ENCODE measurements at places on chromosomes 6 and 20.
A peak's percentile ranks its signal among the peaks of the same experiment; 100 is the strongest.

GRCh38 chr6:143293523-143293922, 157.0 kb downstream of the ADAT2 start:
- DNase-seq = no peak

DNA sequence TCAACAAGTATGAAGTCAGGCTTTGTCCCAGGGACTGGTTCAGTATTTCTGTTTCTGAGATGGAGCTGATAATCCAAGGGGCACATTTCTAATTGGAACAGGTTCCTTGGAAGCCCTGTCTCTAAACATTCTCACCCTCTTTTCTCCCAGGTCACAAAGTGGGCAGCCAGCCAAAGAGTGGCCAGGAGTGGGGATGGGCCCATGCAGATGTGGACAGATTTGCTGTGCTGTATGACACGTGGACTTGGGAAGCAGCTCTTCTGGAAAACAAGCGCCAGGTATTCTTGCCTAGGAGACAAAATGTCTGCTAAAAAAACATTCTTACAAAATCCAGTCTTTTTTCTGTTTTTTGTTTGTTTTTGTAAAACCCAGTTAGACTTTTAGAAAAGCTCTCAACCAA, 140.2 kb downstream of the CD164 start:
- DNase-seq = no peak

GRCh38 chr6:168264593-168265335, 54.8 kb downstream of the DACT2 start:
- DNase-seq = no peak

DNA sequence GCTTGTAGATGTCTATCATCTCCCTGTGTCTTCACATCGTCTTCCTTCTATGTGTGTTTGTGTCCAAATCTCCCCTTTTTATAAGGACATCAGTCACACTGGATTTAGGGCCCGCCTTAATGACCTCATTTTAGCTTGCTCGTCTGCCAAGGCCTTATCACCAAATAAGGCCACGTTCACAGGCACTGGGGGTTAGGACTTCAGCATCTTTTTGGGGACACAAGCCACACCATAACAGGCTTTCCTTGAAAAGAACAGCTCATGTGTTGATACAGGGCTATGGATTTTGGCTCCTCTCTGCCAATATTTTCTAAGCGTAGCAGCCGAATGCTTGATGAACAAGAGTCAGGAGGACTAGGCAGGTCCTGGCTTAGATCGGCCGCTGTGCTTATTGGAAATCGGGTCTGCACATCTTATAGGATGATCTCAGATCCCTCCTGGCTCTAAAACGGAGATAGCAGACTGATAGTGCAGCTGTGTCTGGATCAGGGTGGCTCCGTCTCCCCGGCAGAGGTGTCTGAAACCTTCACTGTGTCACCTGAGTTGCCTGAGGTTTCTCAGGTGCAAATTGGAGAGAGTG, 16.2 kb upstream of the TMEM181 start:
- no peak for DNase-seq

DNA sequence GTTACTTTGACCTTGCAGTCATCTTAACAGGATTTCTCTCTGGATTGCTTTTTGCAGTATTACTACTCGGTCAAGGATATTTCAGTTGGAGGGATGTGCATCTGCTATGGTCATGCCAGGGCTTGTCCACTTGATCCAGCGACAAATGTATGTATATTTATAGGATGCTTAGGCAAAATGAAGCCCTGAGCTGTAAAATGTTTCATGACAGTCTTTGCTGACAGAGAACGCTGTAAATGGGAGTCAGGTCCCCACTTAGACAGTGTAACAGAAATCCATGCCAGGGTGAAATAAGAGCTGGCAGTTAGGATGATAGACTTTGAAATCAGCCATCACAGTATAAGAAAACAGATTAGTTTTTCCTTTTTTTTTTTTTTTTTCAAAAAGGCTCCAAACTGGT, 264.0 kb downstream of the LAMA2 start:
- no peak for DNase-seq

GRCh38 chr20:48691523-48691922, 136.3 kb downstream of the PREX1 start:
- no peak for DNase-seq

DNA sequence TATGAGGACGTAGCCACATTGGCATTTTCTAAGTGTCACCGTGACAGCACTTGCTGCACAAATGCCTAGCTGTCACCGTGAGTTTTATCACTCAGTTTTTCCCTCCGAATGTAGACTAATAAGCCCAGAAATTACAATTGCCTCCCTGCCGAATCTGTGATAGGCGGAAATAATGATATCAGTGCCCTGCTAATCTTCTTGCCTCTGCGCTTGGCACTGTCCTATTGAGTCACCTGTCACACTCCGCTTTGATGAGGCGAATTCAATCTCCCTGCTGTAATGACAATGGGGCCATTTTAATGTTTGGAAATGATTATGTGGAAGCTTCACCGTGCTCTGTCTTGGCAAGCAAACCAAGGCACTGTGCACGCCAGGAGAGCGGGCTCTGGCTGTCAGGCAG, 112.8 kb downstream of the LINC00237 start:
- no peak for DNase-seq

- no peak for DNase-seq
Observed at GRCh38 chr20:63051186-63051860, 44.6 kb upstream of the BHLHE23 start.

- DNase-seq = no peak
Observed at GRCh38 chr20:49281059-49281912, 3.4 kb upstream of the ZNFX1 start.

DNA sequence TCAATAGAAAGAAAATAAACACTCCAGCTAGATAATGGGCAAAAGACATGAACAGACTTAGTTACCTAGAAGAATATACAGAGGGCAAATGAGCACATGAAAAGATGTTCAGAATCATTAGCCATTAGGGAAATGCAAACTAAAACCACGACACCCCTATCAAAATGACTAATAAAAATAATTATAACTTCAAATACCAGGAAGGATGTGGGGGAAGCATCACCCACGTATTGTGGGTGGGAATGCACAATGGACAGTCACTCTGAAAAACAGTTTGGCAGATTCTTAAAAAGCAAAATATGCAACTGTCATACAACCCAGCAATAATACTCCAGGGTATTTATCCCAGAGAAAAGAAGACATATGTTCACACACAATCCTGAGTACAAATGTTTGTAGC, 92.6 kb downstream of the DLL1 start:
- no peak for DNase-seq

DNA sequence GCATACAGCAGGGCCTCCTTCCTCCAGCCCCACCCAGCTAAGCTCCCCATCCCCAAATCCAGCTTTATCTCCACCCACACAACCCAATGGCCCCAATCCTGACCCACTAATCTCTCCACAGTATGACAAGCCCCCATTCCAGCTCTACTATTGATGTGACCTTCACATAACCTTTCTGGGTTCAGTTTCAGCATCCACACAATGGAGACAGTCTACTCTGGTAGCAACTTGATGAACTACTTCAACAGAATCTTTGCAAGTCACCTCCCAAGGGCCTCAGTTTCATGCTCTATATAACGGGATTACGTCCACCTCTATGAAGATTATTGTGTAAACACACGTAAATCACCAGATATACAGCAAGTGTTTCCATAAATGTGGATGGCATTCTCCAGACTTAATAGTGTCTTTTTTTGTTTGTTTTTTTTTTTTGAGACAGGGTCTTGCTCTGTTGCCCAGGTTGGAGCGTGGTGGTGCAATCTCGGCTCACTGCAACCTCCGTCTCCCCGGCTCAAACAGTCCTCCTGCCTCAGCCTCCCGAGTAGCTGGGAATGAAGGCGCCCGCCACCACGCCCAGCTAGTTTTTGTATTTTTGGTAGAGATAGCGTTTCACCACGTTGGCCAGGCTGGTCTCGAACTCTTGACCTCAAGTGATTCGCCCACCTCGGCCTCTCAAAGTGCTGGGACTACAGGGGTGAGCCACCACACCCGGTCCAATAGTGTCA, 1.4 kb downstream of the AHCY start:
- peak; percentile 40 for DNase-seq

DNA sequence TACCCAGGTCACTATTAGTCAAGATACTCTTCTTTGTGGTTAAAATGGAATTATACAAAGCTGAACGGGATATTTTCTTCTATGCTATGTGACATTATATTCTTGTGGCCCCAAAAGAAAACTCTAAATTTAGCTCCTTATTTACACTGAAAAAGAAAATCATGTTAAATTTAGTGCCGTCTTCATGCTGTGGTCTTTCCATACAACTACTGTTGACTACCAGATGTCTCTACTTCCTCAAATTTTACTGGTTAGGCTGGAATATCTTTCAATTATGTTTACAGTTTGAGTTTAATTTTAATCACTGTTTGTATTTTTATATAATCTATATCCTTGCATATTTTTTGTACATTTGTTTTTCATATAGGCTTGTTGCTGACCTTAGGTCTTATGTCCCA, 95.6 kb upstream of the FOXO3 start:
- no peak for DNase-seq

DNA sequence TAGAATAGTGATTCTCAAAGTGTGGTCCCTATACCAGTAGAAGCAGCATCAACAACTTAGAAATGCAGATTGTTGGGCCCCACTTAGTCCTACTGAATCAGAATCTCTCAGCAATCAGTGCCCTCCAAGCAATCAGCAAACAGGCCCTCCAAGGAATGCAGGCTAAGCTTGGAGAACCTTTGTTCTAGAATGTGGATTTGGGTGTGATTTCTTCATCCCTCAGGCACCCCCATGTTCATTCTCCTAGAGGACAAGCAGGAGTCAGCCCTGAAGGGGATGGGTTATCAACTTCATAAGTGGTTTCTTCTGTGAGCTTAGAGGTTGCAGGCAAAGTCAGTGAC, 40.5 kb upstream of the TAF8 start:
- no peak for DNase-seq

DNA sequence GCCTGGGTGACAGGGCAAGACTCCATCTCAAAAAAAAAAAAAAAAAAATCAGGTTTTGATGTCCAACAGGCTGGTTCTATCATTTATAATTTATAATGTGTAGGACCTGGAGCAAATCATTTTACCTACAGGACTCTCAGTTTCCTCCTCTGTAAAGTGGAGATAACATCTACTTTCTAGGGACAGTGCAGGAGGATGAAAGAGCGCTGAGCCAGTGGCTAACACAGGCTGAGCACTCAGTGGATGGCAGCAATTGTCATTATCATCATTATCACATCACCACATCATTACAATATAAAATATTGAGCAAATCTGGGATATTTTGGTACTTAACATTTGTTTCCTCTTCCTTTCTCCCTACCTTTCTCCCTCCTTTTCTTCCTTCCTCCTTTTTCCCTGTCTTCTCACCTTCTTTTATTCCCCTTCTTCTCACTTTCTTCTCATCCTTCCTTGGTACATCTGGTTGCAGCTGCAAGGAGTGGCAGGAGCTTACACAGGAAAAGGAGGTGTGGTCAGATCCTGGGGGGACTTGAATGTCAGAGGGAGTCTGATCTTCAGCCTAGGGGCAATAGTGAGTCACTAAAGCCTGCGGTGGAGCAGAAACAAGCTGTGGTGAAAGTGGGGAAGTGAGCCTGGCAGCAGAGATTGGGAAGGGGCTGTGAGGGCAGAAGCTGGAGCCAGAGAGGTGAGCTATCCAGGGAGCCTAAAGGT, 24.6 kb upstream of the CTNNBL1 start:
- no peak for DNase-seq

GRCh38 chr6:155426408-155426945, 29.2 kb downstream of the NOX3 start:
- DNase-seq = no peak

DNA sequence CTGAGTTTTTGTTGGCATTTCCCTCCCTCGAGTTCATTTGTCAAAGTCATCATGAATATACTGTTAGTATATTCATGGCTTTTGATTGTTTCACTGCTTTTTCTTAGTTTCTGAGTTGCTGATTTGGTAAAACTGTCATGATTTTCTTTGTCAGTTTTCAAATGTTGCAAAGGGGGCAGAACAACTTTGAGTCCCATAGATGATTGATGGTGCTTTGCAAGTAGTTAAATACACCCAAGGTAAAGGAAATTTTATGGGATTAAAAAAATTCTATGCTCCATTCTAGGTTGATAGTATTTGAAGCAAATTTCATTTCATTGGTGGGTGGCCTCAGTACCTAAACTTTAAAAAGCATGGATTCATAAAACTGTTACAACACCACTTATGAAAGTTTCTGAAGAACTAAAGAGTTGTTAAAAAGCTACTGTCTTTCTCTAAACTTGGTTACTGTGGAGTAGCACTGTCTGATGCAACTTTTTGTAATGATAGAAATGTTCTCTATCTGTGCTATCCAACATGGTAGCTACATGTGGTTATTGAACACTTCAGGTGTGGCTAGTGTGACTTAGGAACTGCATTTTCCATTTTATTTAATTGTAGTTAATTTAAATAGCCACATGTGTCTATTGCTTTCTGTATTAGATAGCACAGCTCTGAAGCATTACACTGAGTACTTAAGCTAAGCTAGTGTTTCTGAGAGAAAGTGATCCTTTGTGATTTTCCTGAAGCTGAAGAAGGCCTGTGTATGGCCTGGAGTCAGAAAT, 153.6 kb downstream of the ZFAND3 start:
- DNase-seq = no peak

- no peak for DNase-seq
Observed at GRCh38 chr6:3376893-3377535, 79.8 kb downstream of the SLC22A23 start.

DNA sequence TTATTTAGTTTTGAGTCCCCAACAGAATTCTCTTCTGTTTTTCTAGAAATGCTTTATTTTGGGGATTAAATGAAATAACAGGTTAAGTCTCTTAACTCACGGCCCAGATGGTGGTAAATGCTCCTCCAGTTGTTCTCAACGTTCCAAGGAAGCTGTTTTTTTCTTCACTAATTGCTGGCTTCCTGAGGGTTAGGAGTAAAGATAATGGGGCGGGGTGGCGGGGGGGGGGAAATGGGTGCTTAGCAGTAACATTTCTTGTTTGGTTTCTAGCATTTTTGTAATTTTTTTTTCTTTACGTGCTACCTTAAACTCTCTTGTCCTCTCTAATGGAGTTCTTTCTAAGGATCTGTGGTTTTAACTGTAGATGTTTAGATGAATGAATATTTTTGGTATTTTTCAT, 2.2 kb downstream of the SRSF3 start:
- no peak for DNase-seq

DNA sequence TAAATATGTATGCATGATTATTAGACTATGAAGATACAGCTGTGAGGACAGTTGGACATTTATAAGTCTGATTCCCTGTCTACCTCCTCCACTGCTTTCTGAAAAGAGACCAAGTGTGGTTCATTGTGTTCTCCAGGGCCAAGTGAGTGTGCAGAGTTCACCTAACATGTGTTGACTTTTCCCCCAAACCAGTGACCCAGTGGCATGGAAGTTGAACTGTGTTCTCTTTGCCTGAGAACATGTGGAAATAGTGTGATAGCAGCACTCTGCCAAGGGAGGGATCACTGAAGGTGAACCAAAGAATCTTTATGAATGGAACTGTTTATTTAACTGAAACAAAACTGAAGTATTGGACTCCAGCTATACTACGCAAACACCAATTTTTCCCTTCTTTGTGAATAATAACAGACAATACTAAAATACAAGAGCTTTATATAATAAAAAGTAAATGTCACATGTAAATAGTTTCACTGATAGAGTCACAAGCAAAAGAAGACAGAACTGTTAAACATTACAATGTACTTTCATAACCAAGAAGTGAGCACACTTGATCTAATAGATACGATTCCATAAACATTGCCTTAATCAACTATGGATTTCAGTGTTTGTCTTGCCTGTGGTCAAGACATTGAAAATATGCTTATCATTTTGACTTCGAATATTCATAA, 200.3 kb upstream of the FUT9 start:
- DNase-seq = no peak

- no peak for DNase-seq
Observed at GRCh38 chr6:5992551-5993225, 14.0 kb downstream of the NRN1 start.

GRCh38 chr20:37413023-37413334, 67.0 kb downstream of the SRC start:
- DNase-seq = no peak

- no peak for DNase-seq
Observed at GRCh38 chr20:5570452-5570851, 179.7 kb upstream of the SHLD1 start.

Measured in activated T-cell treated with anti-CD3 and anti-CD28 coated beads, Interleukin-2, amount 50 U/mL, for 24 hours (primary cell).